Left ventricle myocardium superior (tissue), 1 donor: ENCODE measurements at places on chromosomes 16 and 17. TPM values are rescaled to one million over a fixed set of nuclear protein-coding genes. Genes with fewer than 3 reads are reported as not detected.

- no peak for DNase-seq
Measured at GRCh38 chr16:88060524-88061219, 109.4 kb downstream of the BANP start.

- DNase-seq = no peak
Measured at GRCh38 chr17:61015966-61016365, 338.3 kb downstream of the BCAS3 start.

GRCh38 chr16:8929086-8929748 lies 34.5 kb downstream of the USP7 start:
- no peak for DNase-seq

DNA sequence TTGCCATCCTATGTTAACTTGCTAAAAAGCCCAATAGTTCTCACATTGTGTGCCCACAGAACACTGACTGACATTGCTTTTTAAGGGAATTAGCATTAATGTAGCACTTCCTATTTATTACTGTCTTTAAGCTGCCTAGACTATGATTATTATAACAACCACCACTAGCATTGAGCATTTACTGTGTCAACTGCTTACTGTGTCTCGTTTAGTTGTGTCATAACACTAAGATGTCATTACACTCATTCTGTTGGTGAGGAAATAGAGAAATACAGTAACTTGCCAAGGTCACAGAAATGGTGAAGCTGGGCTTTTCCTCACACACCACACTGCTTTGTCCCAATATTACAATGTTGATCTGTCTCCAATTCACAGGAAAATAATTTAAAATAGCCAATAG lies 30.2 kb downstream of the TRIM25 start:
- no peak for DNase-seq

DNA sequence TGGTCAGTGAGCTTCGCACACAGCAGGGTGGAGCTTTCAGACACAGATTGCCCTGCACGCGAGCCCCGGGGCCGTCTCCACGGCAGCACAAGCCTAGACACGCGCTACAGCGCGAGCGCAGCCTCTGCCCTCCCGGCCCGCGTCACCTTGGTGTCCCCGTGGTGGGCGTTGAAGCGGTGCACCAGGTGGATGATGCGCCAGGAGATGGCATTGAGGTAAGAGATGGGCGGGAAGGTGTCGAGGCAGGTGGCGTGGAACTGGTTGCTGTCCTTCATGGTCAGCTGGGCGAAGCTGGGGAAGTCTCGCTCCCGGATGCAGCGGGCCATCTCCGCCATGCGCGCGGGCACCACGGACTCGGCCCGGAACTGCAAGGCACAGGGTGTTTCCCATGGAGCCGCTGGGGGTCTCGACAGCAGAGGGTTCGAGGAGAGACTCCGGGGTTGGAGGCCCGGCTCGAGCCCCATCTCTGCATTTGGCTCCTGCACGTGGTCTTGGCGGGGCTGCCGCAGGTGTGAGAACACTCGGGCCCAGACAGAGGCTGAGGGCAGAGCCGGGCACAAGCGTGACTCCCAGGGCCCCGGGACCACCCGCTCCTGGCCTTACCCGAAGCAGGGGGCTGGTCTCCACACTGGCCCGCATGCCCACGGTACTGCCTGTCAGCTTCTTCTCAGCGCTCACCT lies 4.3 kb upstream of the CYBA start:
- no peak for DNase-seq

- no peak for DNase-seq
Measured at GRCh38 chr16:27967169-27967568, 96.3 kb downstream of the GSG1L start.

GRCh38 chr17:1179818-1180742 lies at the start of gene ABR:
Gene ABR (minus strand): TSS chr17:1179981. CDS start chr17:1179727, 254 bp downstream.
- DNase-seq = peak; percentile 76

DNA sequence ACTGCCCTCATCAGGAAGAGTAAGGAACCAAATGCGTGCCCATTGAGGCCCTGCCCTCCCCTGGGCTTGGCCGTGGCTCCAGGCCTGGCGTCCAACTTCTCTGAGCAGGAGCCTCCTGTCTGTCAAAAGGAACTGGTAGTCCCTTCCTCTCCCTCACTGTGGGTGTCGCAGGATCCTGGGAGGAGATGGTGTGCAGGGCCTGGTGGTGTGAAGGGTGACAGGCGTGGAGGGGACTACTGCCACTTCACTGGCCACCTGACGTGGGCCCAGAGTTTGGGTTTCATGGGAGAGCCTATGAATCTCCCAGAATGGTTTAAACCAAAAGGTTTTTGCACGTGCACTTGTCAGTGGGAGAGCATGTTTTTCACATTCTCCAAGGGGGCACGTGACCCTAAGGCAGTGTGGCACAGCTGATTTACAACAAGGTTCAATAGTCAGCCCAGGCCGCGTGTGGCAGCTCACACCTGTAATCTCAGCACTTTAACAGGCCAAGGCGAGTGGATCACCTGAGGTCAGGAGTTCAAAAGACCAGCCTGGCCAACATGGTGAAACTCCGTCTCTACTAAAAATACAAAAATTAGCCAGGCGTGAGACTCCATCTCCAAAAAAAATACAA lies 12.5 kb downstream of the ARL2BP start:
- no peak for DNase-seq

DNA sequence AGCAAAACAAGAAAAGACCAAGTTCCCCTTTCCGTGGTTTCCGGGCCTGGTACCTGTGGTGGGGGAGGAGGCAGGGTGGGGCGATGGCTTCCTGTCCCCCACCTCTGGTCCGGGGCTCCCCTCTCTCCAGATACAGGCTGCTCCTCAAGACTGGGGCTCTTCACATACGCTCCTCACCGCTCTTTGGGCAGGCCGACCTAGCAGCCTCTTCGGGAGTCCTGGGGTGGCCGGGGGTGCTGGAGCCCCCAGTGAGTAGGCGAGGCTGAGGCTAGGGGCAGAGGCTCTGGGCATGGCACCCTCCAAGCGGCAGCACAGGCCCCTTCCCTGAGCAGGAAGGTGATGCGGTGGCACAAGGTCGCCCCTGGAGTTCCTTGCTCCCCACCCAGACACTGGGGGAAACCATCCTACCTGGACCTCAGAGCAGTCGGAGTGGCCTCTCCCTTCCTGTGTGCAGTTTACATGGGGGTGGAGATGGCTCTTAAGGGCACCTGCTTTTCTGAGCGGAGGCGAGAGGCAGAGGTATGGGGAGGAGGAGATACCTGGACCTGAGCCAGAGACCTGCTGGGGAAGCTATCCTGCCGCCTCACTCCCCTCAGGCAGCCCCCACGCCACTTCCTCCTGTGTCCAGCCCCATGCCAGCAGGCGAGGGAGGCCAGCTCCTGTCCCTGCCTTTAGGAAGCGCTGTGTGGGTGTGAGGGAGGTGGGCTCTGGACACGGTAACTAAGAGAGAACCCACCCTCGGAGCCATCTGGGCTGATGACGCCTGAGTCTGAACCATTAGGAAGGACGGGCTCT lies 891 bp downstream of the CORO1A start:
- DNase-seq = peak; percentile 56

ATP2A3 gene
- total RNA-seq = 5.8 TPM

BEAN1 gene
- 3.3 TPM for total RNA-seq

- DNase-seq = peak; percentile 18
Measured at GRCh38 chr17:83177611-83178532, 98.5 kb downstream of the METRNL start.

CES3 gene
- 1.6 TPM for total RNA-seq

SPECC1 gene
- total RNA-seq = 10.3 TPM

DNA sequence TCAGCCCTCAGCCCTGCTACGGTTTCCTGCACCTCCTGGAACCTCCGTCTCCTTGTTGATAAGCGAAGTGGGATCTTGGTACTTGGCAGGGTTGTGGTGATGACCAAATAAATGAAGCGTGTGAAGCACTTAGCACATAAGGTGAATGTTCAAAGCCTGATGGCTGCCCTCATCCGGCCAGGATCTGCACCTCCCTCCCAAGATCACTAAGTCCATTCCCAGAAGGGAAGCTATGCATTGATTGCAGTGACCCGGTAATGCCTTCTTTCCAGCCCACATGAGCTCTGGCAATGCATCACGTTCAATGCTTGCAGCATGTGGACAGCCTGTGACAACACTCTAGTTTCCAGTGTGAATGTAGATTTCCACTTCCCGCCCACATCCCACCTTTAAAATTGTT lies 24.9 kb upstream of the RHOT1 start:
- DNase-seq = no peak

DNA sequence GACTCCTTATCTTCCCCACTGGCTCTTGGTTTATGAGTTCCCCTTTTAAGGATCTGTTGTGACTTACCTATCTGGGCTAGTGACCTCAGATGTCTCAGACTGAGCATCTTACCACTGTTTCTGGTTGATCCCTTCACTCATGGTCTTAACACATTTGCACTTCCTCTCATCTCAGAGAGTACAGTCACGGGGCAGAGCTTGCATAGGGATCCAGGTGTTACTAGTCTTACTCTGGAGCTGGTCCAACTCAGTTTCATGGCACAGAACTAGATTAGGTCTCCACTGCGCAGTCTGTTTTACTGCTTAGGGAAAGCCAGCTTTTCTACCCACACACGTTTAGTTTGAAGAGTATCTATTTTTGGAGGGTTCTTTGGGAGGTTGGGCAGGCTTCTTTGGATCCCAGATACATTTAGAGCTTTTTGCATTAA lies 10.2 kb downstream of the GABARAPL2 start:
- no peak for DNase-seq

GRCh38 chr16:81492965-81493754 lies 48.6 kb downstream of the CMIP start:
- no peak for DNase-seq

GRCh38 chr16:56388209-56388608 lies 37.1 kb downstream of the AMFR start:
- no peak for DNase-seq

GLP2R gene
- total RNA-seq = 0.35 TPM

- peak; percentile 68 for DNase-seq
Measured at GRCh38 chr17:35774499-35774898, 13.8 kb downstream of the C17orf50 start.

DNA sequence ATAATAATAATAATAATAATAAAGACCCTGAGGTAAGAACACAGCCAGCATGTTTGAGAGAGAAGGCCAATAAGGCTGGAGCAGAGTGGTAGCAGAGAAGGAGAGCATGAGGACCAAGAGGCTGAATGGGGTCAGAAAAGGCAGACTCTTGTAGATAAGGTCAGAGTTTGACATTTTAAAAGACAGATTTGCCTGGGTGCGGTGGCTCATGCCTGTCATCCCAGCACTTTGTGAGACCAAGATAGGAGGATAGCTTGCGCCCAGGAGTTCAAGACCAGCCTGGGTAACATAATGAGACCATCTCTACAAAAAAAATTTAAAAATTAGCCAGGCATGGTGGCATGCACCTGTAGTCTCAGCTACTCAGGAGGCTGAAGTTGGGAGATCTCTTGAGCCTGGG lies 11.0 kb upstream of the WFIKKN2 start:
- DNase-seq = no peak

C16orf46 gene
- 0.69 TPM for total RNA-seq

DNA sequence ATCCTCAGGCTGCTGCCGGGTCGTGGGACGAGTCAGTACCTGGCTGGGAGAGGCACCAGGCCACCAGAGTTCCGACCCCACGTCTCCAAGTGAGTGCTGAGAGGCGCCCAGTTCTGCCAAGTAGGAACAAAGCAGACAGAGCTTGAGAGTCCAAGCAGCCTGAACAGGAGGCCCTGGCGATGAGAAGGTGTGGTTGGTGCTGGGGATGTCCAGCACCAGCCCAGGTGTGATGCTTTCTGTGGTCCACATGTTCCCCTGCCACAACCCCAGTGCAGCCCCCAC lies 10.8 kb downstream of the TAX1BP3 start:
- DNase-seq = no peak

DNA sequence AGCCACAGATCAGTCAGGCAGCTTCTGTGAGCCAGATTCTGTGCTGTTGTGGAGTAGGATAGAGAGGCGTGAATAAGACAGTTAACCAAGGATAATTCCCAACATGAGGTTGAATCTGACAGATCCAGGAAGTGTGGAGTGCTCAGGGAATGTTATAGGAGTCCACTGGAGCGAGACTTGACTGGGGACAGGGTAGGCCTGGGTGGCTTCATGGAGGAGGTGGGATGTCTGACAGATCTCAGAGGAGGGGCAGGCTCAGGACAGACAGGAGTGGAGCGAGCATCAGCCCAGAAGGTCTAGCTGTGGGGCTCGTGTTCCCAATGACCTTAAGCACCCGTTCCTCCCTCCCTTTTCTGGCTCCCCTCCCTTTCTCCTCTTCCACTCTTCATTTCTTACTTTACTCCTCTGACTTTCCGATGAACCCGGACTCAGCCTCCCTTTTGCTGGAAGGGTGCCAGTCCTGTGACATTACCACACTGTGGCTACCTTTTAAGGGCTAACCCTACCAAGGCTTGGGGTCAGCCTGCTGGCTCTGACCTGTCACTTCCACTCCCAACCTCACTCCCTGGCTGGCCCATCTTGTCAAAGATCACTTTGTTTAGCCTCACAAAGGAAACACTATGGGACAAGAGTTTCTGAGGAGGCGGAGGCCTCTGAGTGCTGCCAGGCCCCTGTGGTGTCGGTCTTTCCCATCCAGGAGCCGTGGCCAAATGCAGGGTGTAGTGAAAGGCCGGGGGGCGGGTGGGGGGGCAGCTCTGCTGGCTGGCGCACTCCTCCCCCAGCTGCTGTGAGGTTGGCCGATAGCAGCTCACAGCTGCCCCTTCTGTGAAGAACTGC lies 28.5 kb upstream of the EFCAB13 start:
- no peak for DNase-seq

GRCh38 chr17:19762515-19762961 lies 14.4 kb upstream of the ALDH3A1 start:
- peak; percentile 86 for DNase-seq

DNA sequence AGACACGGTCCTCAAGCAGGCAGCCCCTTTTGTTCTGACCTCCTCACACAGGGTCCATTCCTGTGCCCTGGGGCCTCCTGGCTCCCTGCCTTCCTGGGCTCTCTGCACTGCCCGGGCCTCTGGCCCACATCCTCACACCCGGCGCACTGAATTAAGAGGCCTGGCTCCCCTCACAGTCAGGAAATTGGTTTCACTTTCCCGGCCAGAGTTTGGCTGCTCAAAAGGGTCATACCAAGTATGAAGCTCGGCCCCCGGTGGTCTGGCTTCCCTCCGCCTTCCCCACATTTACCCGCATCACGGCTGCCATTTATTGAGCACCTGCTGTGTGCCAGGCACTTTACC lies 220.0 kb downstream of the NTN1 start:
- DNase-seq = peak; percentile 72

TMEM106A gene
- 1.8 TPM for total RNA-seq

KCTD19 gene
- total RNA-seq = not detected

GRCh38 chr16:907842-908241 lies 62.9 kb downstream of the LMF1 start:
- no peak for DNase-seq

- DNase-seq = no peak
Measured at GRCh38 chr17:63688396-63689020, 11.4 kb downstream of the LIMD2 start.

SLC13A2 gene
- total RNA-seq = not detected

SPN gene
- 0.87 TPM for total RNA-seq

ITGB4 gene
- total RNA-seq = 8.8 TPM

KRT23 gene
- not detected for total RNA-seq

GRCh38 chr16:50202926-50203624 lies 50.0 kb downstream of the TENT4B start:
- DNase-seq = no peak

- DNase-seq = no peak
Measured at GRCh38 chr17:30600830-30601494, 123.8 kb downstream of the GOSR1 start.

GRCh38 chr16:56637814-56638750 lies at the start of gene MT1A:
Gene MT1A (plus strand): TSS chr16:56638666. CDS start chr16:56638739, 73 bp downstream.
- peak; percentile 90 for DNase-seq

GRB7 gene
- total RNA-seq = 5.1 TPM
